ENCODE measurements at places on chromosomes 16 and 17.

- DNase-seq = peak; percentile 63
Observed at GRCh38 chr17:46818929-46819859, 702 bp upstream of the WNT3 start.

- DNase-seq = no peak
Observed at GRCh38 chr16:48318630-48319029, 66.6 kb downstream of the SIAH1 start.

DNA sequence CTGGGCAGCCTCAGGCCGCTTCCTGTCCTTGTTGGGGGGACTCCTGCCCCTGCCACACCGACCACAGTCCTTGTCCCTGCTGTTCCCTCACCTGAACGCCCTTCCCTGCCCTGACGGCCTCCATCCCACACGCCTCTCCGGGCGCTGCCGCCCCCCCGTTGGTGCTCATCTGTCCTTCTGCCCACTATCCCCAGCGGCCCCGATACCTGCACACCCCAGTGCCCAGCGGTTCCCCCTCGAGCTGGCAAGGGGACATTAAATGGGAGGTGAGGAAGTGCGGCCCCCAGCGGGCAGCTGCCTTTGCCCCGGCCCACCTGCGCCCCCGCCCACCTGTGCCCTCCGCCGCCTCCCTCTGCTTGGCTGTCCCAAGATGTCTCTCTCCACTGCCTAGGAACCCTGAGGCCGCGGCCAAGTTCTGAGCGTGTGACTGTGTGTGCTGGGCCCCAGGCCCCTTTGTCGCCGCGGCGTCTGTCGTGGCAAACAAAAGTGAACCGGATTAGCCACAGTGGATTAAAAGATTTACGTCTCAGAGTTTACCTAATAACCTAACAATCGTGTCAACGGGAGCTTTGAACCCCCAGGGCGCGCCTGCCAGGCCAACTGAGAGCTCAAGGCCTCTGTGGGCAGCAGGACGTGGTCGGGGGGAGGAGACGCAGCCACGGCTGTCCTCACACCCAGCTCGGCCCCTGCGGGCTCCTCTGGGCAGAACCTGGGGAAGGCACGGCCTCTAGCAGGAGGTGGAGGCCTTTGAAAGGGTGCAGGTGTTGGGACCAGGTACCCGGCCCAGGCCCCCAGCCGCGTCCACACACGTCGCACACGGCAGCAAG is 7.6 kb upstream of the AXIN1 start:
- peak; percentile 19 for DNase-seq

DNA sequence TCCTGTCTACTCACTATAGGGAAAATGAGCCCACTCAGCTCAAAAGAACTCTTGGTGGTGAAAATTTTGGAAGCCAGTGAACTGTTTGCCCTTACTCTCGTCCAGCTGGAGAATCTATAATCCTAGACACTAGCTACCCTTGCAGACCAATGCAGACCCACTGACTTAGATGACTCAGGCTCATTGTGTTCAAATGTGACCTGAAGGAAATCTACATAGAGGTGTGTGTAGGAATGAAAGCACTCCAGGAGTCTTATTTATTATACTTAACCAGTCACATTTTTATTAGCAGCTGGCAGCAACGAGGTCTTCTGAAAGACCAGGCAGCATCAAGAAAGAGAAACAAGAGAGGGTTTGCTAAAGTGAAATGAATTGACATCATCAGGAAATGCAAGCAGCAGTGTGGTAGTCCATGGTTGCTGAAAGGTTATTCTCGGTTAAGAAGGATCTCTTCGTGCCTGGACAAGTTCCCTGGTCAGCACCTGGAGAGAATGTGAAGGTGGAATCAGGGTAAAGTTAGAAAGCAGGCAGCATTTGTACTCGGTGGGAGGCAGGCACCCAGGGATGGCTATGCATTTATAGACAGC is 1.4 kb downstream of the KRTAP29-1 start:
- no peak for DNase-seq

DNA sequence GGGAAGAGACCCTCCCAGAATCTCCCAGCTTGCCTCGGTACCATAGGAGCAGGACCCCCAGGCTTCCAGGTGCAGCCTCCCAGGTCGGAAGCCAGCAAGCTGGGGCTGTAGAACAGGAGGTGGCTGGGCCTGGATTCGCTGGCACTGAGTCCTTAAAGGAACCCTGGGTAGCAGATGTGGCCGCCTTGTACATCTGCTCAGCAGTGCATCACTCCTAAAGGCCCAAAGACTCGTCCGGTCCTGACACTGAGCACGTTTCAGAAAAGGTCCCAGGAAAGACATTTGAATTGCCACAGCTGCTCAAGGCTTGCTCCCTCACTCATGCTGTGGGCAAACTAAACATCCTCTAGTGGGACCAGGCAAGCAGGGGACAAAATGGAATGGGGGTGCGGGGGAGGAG is 172.8 kb downstream of the RAB11FIP4 start:
- DNase-seq = no peak
